ENCODE measurements at places on chromosomes 2 and 18.

GRCh38 chr18:76720683-76721082 is 101.7 kb upstream of the ZNF236 start:
- no peak for DNase-seq
- H3K27ac ChIP-seq: peak overlapping the region; percentile 84
- H3K36me3 ChIP-seq: peaks cover 3% of the 10 kb centered on the region
- peaks cover 66% of the 10 kb centered on the region for H3K4me1 ChIP-seq
- peak overlapping the region; percentile 73 for H3K4me3 ChIP-seq

DNA sequence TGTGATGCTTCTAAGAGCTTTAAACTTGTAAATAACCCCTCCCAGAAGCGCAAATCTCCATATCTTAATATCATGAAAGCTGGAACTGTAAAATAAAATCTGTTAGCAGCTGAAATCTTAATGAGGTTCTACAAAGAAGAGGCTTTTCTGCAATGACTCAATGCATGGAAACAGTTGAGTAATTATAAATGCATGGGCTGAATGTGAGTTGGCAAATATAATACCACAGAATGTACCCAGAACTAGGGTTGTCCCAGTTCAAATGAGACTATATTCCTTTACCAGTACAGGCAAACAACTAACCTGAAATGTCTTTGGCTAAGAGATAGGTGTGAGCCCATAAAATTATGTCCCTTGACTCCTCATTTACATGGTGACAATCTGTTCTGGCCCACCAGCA is 52.9 kb downstream of the SATB2 start:
- H3K27ac ChIP-seq: no peak overlapping the region
- H3K4me3 ChIP-seq: no peak overlapping the region
- no peaks in the 10 kb centered on the region for H3K36me3 ChIP-seq
- peaks cover 2% of the 10 kb centered on the region for H3K27me3 ChIP-seq
- no peak for DNase-seq

DNA sequence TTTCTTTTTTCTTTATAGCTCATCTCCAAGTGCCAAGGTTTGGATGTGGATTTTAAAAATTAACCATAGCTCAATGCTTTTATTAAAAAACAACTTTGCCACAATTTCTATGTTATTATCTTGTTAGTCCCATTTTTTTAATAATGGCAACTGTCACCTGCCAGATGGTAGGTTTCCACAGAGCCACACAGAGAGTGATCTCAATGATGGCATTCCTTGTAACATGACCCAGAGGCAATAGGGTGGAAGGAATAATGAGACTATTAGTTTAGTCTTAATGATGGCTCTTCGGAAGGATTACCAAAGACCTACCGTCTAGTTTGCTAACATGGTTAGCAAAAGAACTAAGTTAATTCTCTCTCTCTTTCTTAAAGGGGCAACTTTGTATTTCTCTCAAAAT is 64.0 kb downstream of the REL start:
- H3K4me3 ChIP-seq: no peak overlapping the region
- H3K27me3 ChIP-seq: no peaks in the 10 kb centered on the region
- no peak overlapping the region for H3K27ac ChIP-seq
- H3K4me1 ChIP-seq: no peaks in the 10 kb centered on the region
- no peak for DNase-seq

- H3K36me3 ChIP-seq: no peaks in the 10 kb centered on the region
- no peak overlapping the region for H3K4me3 ChIP-seq
- H3K27ac ChIP-seq: no peak overlapping the region
- peaks cover 24% of the 10 kb centered on the region for H3K4me1 ChIP-seq
These were observed 112.0 kb downstream of the QPCT start for GRCh38 chr2:37456479-37456878.

GRCh38 chr2:70697603-70698383 is 70.2 kb downstream of the ADD2 start:
- H3K36me3 ChIP-seq: no peaks in the 10 kb centered on the region
- H3K4me1 ChIP-seq: no peaks in the 10 kb centered on the region
- peaks cover 3% of the 10 kb centered on the region for H3K27me3 ChIP-seq
- H3K27ac ChIP-seq: no peak overlapping the region
- no peak overlapping the region for H3K4me3 ChIP-seq
- DNase-seq: no peak

- H3K4me1 ChIP-seq: peaks cover 14% of the 10 kb centered on the region
- H3K27ac ChIP-seq: no peak overlapping the region
- peaks cover 7% of the 10 kb centered on the region for H3K36me3 ChIP-seq
- no peaks in the 10 kb centered on the region for H3K27me3 ChIP-seq
- no peak for DNase-seq
These were observed 36.4 kb downstream of the ICOS start for GRCh38 chr2:203973000-203973399.

DNA sequence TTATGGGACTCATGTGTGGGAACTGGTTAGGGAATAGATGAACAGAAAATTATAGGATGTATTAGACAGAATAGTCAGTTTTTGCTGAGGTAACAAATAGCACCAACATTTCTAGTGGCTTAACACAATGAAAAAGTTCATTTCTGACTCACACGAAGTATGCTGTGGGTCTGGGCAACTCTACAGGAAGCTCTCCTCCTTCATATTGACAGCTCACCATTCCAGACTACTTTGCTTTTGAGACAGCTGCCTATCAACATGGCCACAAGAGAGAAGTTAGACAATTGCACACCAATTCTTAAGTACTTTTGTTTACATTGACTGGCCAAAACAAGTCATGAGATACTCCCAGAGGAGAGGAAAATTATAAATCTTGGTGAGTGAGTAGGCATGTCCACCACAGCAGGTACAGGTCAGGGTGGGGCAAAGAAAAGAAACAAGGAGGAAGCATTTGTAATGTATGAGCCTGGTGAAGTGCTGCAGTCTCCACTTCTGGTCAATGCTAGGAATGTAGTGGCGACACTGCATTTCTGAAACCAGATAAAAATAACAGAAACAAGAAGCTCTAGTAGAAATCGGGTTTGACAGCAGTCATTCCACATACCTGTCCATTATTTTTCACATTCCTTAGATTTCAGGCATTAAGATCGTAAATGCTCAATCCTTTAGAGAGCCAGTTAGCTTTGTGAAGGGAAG is 141.6 kb downstream of the ICOS start:
- no peaks in the 10 kb centered on the region for H3K27me3 ChIP-seq
- DNase-seq: no peak
- H3K27ac ChIP-seq: no peak overlapping the region
- H3K36me3 ChIP-seq: peaks cover 5% of the 10 kb centered on the region

- DNase-seq: no peak
- no peaks in the 10 kb centered on the region for H3K4me1 ChIP-seq
- H3K27ac ChIP-seq: no peak overlapping the region
These were observed 382.0 kb downstream of the GPD2 start for GRCh38 chr2:156818221-156818620.

DNA sequence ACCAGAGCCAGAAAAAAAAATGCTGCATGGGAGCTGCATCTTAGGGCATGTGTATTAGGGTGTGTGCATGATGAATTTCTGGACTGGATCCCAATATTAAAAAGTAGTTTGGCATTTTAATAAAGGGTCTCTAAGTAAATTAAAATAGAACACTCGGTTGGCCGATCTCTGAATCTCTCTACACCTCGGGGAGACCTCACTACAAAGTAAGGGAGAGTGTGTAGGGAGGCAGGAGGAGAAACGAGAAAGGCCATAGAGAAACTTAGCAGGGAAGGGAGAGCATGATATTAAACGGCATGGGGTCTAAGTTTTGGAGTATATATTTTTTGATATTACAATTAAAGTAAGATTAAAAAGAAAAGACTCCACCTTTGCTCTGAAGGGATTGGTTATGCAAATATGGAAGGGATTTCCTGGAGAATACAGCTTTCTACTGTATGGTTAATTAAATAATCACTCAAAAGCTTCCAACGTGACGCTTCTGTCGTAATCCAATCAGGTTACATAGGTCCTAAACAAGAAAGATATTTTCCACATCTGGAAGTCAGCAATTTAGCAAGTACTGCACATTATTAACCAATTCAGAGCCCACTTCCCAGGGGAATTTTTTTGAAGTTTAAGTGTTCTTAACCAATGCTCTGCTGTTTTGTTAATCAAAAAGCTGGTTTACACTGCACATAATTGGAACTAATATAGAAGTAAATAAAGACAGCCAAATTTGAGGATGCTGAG is 1.0 kb upstream of the ZEB2 start:
- peaks cover 45% of the 10 kb centered on the region for H3K27me3 ChIP-seq
- peaks cover 22% of the 10 kb centered on the region for H3K4me1 ChIP-seq
- no peak overlapping the region for H3K27ac ChIP-seq
- peaks cover 4% of the 10 kb centered on the region for H3K36me3 ChIP-seq
- no peak overlapping the region for H3K4me3 ChIP-seq

- no peak for DNase-seq
- no peaks in the 10 kb centered on the region for H3K4me1 ChIP-seq
- no peak overlapping the region for H3K4me3 ChIP-seq
- H3K27ac ChIP-seq: no peak overlapping the region
- H3K27me3 ChIP-seq: peaks cover 2% of the 10 kb centered on the region
- H3K36me3 ChIP-seq: no peaks in the 10 kb centered on the region
These were observed 83.3 kb upstream of the PNPT1 start for GRCh38 chr2:55776966-55777365.

GRCh38 chr2:152513681-152514080 is 178.7 kb downstream of the FMNL2 start:
- H3K4me3 ChIP-seq: no peak overlapping the region
- no peak for DNase-seq
- no peaks in the 10 kb centered on the region for H3K27me3 ChIP-seq
- no peaks in the 10 kb centered on the region for H3K36me3 ChIP-seq

- no peak overlapping the region for H3K27ac ChIP-seq
- no peak for DNase-seq
- H3K27me3 ChIP-seq: no peaks in the 10 kb centered on the region
- H3K36me3 ChIP-seq: no peaks in the 10 kb centered on the region
- H3K4me3 ChIP-seq: no peak overlapping the region
These were observed 100.4 kb upstream of the SMAD2 start for GRCh38 chr18:48030616-48031480.

- H3K4me1 ChIP-seq: peaks cover 33% of the 10 kb centered on the region
- peak; percentile 48 for DNase-seq
- H3K27ac ChIP-seq: peak overlapping the region; percentile 55
- H3K4me3 ChIP-seq: peak overlapping the region; percentile 80
These were observed 16.5 kb upstream of the PSD4 start for GRCh38 chr2:113157118-113157896.

- peaks cover 39% of the 10 kb centered on the region for H3K4me1 ChIP-seq
- H3K27me3 ChIP-seq: no peaks in the 10 kb centered on the region
- H3K36me3 ChIP-seq: peaks cover 38% of the 10 kb centered on the region
- H3K27ac ChIP-seq: peak overlapping the region; percentile 32
- H3K4me3 ChIP-seq: no peak overlapping the region
These were observed 44.3 kb upstream of the TNFRSF11A start for GRCh38 chr18:62280786-62281185.

DNA sequence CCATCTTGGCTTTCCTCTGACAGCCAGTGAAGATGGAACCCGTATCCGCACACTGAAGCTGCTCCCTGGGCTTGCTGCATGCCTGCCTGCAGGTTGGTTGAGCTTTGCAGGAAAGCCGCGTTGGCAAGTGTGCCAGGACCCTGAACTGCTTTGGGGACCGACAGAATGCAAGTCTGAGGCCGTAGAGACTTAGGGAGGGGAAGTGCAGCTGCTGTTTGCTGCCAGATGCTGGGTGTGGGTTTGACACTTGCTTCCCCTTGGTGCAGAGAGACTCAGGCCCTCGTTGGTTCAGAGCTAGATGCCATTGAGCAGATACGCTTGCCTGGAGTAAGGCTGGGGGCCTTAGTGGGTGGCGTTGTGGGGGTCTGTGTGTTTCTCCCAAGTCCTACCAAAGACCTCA is 13.1 kb upstream of the PHLPP1 start:
- peaks cover 18% of the 10 kb centered on the region for H3K27me3 ChIP-seq
- H3K36me3 ChIP-seq: no peaks in the 10 kb centered on the region
- no peaks in the 10 kb centered on the region for H3K4me1 ChIP-seq

DNA sequence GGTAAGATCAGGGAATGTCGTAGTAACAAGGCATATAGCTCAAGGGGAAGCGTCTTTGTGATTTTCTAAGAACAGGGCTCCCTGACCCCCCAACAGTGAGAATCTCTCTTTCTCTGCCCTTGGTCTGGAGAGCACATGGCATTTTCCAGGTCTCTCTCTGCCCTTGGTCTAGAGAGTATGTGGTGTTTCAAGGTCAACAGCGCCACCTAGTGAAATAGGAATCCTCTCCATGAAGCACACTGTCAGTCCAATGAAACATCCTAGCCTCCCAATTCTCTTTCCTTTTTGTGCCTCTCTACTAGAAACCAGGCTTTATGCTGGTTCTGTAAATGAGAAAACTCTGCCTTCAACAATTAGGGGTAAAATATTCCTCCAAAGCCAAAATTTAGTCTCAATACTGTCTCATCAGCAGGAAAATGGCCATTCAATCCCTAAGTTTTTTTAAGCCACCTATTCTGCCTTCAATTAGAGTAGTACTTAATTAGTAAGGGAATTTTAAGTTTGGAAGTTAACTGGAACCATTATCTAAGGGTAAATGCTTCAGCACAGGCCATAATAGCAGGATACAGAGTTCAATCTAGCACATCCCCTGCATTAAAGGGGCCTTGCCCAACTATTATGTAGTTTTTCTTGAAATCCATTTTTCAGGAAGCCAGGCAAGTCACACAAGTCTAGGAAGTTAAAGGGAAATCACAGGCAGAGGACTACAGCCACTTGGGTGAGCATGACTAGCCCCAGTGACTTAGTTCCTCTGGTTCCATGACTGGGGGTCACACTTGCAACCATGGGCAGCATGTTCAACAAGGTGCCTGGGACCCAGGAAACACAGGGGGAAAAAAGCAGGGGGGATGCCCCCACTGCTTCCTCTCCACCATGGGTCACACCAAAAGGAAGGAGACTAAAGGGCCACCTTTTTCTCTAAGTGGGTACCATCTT is 12.4 kb downstream of the DYM start:
- H3K27me3 ChIP-seq: no peaks in the 10 kb centered on the region
- H3K4me1 ChIP-seq: peaks cover 9% of the 10 kb centered on the region
- no peak overlapping the region for H3K4me3 ChIP-seq
- peaks cover 14% of the 10 kb centered on the region for H3K36me3 ChIP-seq
- peak; percentile 19 for DNase-seq
- no peak overlapping the region for H3K27ac ChIP-seq

- DNase-seq: no peak
- H3K36me3 ChIP-seq: peaks cover 2% of the 10 kb centered on the region
- H3K27me3 ChIP-seq: no peaks in the 10 kb centered on the region
- no peak overlapping the region for H3K27ac ChIP-seq
- no peak overlapping the region for H3K4me3 ChIP-seq
These were observed 15.2 kb upstream of the LBH start for GRCh38 chr2:30216157-30216556.

DNA sequence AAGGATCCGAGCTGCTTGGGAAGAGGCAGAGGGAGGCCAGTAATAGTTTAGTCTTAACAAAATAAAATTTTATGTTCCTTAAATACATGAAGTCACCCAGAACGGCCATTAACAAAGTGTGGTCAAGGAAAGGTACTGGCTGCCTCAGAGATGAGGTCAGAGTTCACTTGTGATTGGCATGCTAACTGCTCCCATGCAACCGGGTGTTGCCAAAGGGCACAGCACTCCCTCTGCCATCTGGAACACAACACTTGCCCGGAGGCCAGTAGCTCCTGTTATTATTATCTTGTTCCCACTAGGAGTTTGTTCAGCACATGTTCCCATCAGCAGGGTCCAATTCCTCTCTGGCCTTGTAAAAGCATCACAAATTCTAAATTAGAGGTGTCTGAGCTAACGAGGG is 207.0 kb downstream of the CYP26B1 start:
- H3K27ac ChIP-seq: no peak overlapping the region
- no peaks in the 10 kb centered on the region for H3K4me1 ChIP-seq
- no peak for DNase-seq
- peaks cover 6% of the 10 kb centered on the region for H3K27me3 ChIP-seq
- H3K36me3 ChIP-seq: no peaks in the 10 kb centered on the region

GRCh38 chr18:35938562-35938961 is 33.9 kb upstream of the RMP24 start:
- H3K27ac ChIP-seq: no peak overlapping the region
- DNase-seq: no peak
- no peaks in the 10 kb centered on the region for H3K27me3 ChIP-seq
- no peak overlapping the region for H3K4me3 ChIP-seq
- no peaks in the 10 kb centered on the region for H3K4me1 ChIP-seq
